Stimulated activated CD4-positive, alpha-beta T cell treated with anti-CD3 and anti-CD28 coated beads, TNF-alpha, amount 100 ng/mL, for 48 hours (primary cell): ENCODE measurements at places on chromosomes 5 and 9.

GRCh38 chr9:100058699-100059579, 39.9 kb downstream of the ERP44 start:
- DNase-seq: no peak

DNA sequence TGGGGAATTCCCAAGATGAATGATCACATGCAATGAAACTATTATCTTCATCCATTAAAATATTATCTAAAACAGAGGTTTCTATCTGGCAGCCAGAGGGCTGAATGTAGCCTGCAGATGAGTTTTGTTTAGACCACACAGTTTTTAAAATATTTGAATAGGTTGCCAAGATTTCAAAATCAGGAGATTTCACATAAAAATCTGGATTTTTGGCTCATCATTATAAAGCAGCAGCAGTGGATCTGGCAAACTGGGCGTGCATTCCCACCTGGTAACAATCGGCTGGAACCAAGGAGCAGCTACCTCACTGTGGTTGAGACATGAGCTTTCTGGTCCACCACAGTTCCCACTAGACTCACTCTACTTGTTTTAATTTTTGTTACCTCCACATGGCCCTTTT, 155.1 kb downstream of the BNC2 start:
- DNase-seq: no peak

DNA sequence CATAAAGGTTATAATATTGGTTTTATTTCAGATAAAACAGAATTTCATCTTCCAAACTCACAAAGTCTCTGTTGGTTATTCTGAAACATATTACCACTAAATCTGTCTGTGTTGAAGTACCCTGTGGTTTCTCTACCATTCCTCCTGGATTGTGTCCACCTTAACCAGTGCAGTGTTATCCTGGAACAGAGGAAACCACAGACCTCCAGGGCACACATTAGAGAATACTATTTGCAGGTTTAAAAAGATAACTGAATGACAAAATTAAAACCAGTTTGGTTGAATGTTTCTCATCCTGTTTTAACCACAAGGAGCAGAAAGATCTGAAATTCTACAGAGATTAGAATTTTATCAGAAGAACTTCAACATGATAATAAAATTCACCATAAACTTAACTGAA, 251.8 kb downstream of the CWC27 start:
- DNase-seq: no peak

DNA sequence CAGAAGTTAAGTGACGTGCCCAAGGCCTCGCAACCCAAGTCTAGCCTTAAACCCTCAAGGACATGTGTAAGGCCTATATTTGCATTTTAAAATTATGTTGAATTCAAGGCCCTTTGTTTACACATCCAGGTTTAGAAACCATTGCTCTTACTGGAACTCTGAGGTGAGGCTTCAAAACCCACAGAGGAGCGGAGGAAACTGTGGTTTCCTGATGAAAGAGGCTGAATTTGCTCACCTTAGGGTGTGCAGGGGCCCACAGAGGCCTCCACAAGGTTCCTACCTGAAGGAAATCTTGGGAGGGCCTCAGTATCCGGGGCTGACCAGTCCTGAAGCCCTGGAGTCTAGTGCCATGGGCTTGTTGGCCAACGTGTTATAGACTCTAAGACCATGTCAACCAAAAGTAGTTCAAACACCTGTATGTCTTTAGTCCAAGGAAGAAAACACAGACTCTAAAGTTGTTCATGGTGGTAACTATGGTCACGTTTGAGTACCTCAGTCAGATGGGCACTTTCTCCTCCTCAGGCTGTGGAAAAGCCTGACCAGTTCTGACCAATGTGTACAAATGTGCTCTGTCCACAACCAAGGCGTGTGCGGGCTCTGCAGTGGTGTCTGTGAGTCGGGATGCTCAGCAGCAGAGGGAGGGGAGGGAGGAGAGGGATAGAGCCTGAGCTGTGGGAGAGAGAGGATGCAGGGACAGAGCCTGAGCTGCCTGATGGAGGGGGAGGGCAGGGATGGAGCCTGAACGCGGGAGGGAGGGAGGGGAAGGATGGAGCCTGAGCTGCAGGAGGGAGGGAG, 124.6 kb upstream of the ERCC6L2 start:
- peak; percentile 17 for DNase-seq

DNA sequence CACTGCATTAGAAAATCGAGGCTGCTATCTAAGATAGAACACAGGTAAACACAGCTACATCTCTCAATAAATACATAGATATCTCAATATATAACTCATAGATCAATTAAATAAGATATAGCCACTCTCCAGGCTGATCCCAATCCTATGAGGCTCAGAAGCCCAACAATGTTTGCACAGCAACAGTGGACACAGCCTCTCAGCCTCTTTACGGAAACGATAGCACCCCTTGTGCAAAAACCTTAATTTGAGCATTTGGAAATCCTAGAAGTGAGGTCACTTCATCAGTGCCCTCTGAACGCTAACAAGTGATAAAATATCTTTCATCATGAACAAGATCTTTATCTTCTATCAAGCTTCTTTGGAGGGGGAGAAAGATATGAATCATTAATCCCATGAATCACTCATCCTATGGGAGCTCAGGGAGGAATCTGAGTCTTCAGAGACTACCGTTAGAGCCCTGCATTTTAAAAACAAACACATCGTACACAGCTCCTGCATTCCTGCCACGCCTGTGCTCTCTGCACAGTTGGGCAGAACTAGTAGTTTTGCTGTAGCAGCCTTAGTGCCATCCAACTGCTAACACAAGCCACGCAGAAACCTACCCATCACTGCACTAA, 71.4 kb downstream of the MED27 start:
- DNase-seq: no peak

- no peak for DNase-seq
These were observed at the start of gene PCDHB4 for GRCh38 chr5:141121563-141121962. Gene PCDHB4 (plus strand): TSS chr5:141121818. CDS start chr5:141121999, 181 bp downstream.

DNA sequence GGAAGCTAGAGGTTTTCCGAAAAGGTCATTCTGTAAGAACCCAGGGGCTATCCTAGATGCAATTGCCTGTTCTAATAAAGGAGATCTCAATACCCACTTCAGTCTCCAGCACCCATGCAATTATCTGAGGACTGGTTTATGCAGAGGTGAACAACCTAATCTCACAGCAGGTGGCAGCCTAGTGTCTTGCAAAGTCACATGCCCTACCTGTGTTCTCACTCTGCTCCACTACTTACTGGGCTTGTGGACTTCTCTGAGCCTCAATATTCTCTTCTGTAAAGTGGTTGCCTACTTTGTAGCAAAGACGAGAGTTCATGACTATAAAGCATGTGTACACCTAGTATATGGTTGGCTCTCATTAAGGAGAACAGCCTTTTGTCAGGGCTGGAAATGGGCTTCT, 21.0 kb upstream of the ALDH1B1 start:
- DNase-seq: no peak

DNA sequence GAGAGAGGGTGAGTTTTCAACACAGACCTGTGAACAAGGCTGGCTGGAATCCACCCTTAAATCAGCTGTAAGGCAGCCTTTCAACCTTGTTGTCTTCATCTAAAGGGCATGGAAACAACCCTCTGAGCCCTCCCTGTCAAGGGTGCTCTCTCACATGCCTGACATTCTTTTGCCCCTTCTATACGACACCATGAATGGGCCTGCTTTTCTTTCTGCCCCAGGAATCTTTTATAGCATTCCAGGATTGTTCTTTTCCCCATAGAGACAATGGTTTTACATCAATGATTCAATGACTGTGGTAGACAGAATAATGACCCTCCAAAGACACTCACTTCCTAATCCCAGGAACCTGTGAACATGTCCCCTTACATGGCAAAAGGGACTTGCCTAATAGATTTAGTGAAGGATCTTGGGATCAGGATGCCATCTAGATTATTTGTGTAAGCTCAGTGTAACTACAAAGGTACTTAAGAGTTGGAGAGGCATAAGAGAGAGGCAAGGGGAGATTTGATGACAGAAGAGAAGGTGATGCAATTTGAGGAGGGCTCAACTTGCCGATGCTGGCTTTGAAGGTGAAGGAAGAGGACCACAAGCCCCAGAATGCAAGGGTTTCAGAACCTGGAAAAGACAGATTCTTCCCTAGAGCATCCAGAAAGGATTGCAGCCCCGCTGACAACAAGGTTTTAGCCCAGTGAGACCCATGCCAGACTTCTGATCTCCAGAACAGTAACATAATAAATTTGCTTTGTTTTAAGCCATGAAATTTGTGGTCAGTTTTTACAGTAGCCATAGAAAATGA, 29.2 kb upstream of the HMHB1 start:
- no peak for DNase-seq

DNA sequence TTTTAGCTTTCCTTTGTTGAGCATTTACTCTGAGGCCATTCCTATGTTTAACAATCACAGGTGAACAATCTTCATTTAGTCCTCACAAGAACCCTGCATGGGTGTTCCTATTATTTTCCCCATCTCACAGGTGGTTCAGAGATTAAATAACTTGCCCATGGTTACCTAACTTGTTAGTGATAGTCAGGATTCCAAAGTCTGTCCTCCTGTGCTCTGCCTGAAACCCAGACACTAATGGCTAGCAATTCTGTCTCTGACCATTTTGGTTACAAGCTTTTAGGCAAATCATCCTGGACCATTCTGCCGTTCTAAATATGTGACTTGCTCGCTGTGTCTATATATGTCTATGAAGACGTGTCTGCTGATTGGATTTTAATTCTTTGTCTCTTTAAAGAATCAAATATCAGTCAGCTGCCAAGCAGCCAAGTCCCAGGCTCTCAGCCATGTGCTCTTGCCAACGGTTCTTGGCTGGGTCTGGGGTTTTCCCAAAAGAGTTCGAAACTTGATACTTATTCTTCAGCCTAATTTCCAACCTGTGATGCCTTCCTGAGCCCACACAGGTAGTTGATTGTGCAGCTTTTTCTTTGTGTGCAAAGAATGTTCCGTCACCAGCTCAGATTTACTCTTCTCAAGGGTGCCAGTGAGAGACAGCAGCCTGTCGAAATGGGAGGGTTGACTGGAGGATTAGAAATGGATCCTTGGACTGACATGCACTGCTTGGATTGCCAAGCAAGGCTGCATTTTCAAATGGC, 121.7 kb downstream of the NREP start:
- DNase-seq: no peak

DNA sequence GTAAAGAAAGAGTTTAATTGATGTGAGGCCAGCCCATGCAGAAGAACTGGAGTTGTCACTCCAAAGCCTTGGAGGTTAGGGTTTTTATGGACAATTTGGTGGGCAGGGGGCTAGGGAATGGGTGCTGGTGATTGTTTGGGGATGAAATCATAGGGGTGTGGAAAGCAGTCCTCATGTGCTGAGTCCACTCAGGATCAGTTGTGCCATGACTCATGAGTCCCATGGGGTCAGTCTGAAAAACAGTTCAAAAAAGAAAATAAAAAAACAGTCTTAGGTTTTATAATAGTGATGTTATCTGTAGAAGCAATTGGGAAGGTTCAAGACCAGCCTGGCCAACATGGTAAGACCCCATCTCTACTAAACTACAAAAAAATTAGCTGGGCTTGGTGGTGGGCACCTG, 162.3 kb downstream of the KDM4C start:
- DNase-seq: no peak

- no peak for DNase-seq
These were observed 30.6 kb downstream of the ITGA1 start for GRCh38 chr5:52818360-52818759.

- DNase-seq: no peak
These were observed 787.3 kb downstream of the KCTD16 start for GRCh38 chr5:144958002-144958401.

- peak; percentile 17 for DNase-seq
These were observed 17.6 kb upstream of the UBE2D2 start for GRCh38 chr5:139543423-139543991.

GRCh38 chr9:104993291-104993963, 65.5 kb upstream of the ABCA1 start:
- no peak for DNase-seq

DNA sequence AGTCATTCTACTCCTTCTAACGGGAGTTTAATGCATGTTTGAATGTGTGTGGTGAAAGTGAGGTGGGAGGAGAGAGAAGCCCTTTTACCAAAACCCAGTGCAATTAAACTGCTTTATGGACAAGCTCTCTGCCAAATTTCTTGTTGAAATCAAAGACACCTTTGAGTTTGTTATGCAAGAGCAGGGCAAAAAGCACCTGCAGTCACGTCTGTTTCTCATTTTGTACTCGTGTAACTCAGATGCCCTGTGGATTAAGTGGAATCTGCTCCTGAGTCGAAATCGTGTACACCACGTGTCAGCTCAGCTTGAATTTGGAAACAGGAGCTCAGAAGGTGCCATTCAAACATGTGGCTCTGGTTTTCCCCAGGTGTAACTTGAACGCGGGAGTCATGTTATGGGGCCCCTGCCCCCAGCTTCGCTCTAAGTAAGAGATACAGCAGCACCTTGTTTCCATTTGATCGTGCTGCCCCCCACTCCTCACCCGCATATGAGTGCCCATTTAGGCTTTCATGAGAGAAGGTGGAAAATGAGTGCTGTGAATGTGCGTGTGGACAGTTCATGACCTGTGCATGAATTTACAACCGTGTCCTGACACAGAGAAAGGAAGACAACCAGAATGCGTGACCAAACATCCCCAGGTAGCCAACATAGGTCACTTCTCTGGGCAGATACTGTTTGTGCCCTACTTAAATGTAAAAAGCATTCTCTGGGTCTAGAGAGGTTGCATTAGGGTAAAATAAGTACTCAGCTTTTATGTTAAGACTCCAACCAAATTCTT, 347.0 kb upstream of the SLC30A5 start:
- DNase-seq: no peak

DNA sequence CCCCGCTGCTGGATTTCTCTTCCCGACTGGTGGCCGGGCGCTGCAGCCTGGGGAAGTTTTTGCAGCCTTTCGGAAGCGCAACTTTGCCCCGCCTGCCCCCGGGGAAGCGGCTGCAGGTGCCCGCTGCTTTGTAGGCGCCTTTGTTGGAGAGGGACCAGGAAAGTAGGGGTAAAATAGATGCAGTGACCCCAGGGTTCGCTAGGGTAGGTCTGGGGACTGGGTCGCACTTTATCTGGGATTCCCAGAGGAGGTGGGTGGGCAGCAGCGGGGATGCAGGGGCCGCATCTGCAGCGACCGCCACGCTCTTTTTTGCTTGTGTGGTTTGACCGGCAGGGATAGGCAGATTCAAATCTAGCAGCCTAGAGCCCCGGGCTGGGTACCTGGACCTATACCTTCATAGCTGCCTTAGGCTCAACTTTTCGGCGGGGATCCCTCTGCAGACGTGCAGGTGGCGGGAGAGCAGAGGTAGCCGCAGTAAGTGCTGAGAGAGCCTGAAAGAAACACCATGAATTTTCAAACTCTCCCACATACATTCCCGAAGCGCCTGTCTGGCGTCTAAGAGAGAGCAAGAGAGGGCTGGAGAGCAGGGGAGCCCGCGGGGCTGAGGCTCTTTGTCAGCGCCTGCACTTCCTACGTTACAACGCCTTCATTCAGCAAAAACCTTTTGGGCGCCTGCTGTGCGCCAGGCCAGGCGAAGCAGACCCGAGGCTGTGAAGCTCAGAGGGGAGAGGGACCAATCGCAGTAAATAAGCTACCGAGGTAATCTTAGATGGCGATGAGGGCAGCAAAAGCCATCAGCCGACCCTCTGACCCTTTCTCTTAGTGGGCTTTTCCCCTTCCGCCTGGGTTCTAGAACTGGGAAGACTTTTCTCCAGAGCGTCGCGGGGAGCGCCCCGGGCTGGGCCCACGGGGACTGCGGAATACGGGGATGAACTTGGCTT, 642 bp downstream of the SV2C start:
- DNase-seq: no peak

- no peak for DNase-seq
These were observed 46.4 kb downstream of the ANXA2R start for GRCh38 chr5:42993516-42994245.
